ENCODE measurements at places on chromosomes 1 and 21. TPM values are rescaled to one million over a fixed set of nuclear protein-coding genes. Genes with fewer than 3 reads are reported as not detected.

GRCh38 chr1:158931055-158931737 is at the start of gene PYHIN1:
Gene PYHIN1, plus strand, starts transcription at chr1:158931552. Its CDS starts 5,359 bp downstream, at chr1:158936911.
- DNase-seq, result no peak

DNA sequence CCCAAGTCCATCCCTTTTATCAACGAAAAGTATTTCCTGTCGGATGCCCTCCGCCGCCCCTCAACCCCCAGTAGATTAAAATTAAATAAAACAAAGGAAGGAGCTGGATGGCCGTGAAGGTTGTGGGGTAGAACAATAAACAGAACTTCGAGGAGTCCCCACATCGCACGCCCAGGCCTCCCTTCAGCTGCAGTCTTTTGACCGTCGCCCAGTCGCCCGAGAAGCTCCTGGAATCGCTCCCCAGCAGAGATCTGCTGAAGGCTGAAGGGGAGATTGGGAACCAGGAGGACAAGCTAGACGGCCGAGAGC is 905 bp downstream of the BARHL2 start:
- no peak for DNase-seq

DNA sequence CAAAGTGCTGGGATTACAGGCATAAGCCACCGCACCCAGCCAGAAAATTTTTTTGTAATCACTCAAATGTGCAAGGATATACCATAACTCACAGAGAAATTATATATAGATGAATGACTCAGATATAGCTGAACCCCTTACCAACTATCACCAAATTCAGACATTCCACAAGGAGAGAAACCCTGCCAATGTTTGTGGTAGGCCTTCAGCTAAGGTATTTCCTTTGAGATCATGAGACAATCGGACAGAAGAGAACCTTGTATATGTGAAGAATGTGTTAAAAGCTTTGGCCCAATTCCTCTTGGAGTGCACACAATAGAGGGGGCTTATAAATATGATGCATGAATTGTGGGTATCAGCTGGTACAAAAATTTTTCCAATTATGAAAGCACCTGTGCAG is 50.7 kb downstream of the ZNF684 start:
- DNase-seq, result no peak

ZRANB2 gene
- 85.2 TPM for total RNA-seq

CCDC185 gene
- not detected for total RNA-seq

TSPEAR gene
- total RNA-seq, result 0.27 TPM

NCF2 gene
- total RNA-seq, result 211 TPM

KCNN3 gene
- 4.4 TPM for total RNA-seq

EXO1 gene
- 1.4 TPM for total RNA-seq
